NT2/D1 (cell line): ENCODE measurements at places on chromosomes 3 and 15.
A peak's percentile ranks its signal among the peaks of the same experiment; 100 is the strongest.

- no peak for DNase-seq
Observed at GRCh38 chr15:49036650-49037545, 9.3 kb downstream of the SECISBP2L start.

DNA sequence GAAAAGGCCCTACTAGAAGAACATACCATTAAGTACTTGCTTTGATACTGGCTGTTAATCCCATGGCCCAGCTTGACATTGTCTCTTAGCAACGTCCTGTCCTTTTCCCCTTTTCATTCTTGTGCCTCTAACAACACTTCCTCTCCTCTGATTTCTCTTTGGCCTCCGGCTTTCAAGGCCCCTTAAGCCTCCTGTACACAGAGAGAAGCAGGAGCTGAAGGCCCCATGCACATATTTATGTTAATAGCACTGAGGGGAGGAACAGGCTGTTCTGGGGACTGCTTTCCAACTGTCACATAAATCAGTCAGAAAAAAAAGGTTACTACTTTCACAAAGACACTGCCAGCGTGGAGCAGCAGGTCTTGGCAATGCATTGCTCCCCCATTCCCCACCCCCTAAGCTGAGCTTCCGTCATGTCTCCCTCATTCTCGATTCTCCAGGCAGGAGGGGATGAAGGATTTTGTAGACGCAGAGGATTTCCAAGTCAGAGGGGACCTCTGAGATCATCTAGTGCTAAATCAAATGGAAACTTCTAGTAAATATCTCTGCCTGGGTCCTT, 257.4 kb upstream of the ADAMTS9 start:
- peak; percentile 92 for DNase-seq

DNA sequence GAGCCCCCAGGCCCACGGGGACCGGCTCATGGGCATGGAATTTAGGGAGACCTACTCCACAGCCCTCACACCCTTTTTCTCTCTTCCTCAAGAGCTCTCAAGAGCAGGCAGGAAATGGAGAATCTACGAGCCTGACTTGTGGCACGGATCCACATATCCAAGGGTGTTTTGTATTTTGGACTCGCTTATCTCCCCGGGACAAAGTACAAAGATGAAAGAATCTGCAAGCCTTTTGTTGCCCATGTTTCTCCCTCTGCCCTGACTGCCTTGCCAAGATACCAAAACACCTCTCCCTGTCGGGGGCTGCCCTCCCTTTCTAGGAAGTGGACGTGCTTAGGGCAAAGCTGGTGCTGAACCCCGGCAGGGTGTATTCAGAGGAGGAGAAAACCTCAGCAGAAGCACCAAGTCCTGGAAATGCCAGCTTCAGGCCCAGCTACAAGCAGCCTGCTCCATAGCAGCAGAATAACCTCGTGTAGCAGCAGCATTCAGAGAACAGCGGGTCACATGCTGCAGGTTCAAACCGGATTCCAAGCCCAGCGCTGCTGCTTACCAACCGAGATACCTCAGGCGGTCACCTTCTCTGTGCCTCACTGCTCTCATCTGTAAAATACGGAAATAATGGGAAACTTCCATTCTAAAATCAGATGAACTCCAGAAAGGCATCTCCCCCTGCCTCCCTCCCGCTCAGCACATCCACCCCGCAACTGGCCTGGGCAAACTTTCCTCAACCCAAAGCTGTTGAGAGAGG, 35.2 kb downstream of the DNASE1L3 start:
- no peak for DNase-seq

- no peak for DNase-seq
Observed at GRCh38 chr15:62920682-62921502, 121.7 kb upstream of the TPM1 start.

DNA sequence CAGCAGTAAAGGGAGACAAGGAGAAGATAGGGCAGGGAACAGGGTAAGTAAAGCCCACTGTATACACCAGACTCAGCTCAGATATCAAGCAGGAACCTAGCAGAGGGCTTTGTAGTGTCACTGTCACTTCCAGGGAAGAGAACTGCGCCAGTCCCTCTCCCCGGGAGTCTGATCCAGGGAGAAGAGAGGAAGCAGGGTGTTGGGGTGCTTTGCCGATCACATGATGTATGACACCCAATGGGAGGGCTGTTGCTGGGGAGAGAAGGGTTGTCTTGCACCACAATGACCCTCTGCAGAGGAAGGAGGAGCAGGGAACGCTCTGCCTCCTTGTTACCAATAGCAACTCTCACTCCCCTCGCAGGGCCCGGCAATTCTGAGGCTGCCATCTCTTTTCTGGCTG, 147.2 kb upstream of the SLC2A2 start:
- DNase-seq, result no peak

GRCh38 chr3:15646851-15647511, 45.4 kb downstream of the BTD start:
- no peak for DNase-seq

GRCh38 chr3:26105261-26105660, 315.4 kb downstream of the OXSM start:
- DNase-seq, result no peak

DNA sequence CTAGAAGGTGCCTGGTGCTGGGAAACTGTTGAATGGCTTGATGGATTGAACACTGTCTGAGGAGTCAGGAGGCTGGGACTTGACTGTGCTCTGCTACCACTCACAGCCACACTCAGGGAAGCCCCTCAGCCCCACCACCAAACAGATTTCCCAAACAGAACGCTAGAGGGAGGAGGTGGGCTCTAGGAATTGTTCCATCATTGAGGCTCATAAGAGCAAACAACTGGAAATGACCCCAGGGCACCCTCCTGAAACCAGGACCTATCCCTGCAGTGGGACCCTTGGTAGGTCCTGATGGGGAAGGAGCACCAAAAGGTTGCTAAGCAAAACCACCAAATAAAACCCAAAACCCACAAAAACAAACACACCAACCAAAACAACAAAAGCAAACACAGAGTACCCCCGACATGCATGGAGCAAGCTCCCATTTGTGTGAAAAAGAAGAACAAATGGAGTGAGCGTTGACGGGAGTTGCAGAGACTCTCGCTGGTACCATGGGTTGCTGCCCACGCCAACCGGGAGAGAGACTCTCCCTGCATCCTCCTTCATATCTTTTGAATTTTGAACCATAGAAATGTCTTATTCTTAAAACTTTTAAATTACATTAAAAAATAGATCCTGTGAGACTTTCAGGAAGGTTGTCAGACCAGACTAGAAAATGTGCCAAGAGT, 45.6 kb downstream of the ABTB1 start:
- DNase-seq, result no peak

GRCh38 chr3:155387571-155387970, 94.1 kb upstream of the STRIT1 start:
- DNase-seq, result no peak

- DNase-seq, result no peak
Observed at GRCh38 chr3:139944256-139944910, 9.4 kb downstream of the CLSTN2 start.

DNA sequence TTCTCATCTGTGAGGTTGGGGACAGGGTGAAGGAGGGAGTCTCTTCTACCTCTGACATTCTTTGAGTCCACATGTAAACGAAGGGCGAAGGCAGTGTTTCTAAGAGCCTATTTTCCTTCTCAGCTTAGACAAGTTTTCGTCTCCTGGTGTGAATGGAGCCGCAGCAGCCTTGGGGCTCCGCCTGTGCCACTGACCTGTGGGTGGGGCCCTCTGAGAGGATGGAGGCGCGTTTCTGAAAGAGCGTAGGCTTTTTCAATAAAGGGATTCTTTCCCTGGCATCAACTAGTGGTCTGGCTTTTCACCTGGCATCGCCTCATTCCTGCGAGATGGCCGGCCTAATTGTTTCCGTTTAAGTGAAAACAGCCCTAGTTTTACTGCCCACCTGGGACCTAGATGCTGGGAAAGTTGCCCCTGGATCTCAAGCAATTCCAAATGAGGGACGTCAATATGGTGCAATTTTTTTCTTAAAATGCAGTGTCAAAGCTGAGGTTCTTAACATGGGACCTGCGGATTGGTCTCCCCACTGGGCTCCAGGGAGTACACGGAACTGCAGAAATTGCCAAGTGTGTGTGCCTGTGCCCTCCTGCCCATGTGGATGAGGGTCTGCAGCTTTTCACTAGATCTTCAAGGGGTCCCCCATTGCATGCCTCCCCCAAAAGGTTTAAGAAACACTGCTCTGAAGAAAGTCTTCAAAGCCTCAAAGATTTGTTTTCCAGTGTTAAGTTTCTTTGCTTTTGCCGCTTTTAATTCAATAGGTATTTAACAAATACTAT, 958 bp downstream of the GLDN start:
- DNase-seq, result no peak

DNA sequence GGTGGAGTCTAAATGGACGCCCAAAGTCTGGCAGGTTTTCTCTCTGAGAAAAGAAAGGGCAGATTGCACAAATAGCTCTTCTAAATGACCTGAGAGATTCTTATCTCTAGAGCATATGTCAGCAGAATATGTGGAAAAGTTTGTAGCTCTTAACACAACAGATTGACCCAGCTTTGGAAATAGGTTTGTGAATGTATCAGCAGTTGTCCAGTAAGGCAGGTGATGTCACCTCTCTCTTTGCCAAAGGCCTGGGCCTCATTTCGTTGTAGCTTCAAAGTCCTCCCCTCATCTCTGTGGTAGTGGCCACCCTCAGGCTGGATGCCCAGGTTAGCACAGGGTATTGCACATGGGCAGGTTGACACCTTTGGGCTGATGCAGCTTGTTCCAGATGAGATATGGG, 36.0 kb downstream of the PDIA5 start:
- no peak for DNase-seq

- DNase-seq, result no peak
Observed at GRCh38 chr3:4395448-4395847, 71.6 kb downstream of the SUMF1 start.
